AG09309 (cell line): ENCODE measurements at places on chromosomes 16 and 17.

GRCh38 chr16:77336637-77337036 is 98.2 kb downstream of the ADAMTS18 start:
- DNase-seq = no peak

DNA sequence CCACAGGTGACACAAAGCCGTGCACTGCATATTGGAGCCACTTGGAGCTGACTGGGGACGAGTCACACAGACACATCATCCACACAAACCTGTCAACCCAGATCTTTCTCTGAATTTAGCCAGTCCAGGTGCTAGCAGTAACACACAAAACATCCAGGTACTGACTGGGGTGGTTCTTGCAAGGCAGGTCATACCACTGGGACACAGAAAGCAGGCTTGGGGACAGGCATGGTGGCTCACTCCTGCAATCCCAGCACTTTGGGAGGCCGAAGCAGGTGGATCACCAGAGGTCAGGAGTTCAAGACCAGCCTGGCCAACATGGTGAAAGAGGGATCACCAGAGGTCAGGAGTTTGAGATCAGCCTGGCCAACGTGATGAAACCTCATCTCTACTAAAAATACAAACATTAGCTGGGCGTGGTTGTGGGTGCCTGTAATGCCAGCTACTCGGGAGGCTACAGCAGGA is 14.9 kb downstream of the ENPP7 start:
- DNase-seq = no peak

DNA sequence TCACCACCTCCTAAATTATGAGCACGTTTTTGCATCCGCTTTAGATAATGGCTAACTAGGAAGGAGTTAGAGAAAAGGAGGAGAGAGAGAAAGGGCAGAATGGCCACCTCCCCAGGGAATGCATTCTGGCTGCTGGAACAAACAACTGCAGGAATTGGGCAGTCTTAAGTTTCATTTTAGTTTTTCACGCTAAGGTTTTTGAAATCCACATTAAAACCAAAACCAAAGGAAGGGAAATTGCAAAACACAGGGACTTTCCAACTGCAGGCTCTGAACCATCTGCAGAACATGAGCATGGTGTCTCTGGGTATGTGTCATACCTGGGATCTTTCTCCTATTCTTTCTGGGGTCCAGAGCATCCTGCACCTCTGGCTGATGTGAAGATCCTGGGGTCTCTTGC is 12.1 kb upstream of the CCL8 start:
- DNase-seq = peak; percentile 70

DNA sequence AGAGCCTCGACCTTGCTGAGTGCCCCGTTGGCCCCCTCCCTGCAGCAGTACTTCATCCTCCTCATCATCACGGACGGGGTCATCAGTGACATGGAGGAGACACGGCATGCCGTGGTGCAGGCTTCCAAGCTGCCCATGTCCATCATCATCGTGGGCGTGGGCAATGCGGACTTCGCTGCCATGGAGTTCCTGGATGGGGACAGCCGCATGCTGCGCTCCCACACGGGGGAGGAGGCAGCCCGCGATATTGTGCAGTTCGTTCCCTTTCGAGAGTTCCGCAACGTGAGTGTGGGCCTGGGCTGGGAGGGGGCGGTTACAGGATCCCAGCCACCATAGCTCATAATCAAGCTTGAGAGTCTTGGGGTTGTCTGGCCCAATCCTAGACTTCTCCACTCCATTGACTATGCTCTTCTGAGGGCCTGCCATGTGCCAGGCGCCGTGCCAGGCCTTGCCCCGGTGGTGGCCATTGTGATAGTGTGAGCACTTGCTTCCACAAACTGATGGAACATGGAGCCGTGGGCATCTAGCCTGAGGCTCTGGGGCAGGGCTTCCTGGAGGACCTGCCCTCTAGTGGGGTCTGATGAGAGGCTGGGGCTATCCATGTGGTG is 39.7 kb downstream of the PSME3IP1 start:
- no peak for DNase-seq

- no peak for DNase-seq
These were observed 63.1 kb downstream of the STX8 start for GRCh38 chr17:9512323-9513168.

DNA sequence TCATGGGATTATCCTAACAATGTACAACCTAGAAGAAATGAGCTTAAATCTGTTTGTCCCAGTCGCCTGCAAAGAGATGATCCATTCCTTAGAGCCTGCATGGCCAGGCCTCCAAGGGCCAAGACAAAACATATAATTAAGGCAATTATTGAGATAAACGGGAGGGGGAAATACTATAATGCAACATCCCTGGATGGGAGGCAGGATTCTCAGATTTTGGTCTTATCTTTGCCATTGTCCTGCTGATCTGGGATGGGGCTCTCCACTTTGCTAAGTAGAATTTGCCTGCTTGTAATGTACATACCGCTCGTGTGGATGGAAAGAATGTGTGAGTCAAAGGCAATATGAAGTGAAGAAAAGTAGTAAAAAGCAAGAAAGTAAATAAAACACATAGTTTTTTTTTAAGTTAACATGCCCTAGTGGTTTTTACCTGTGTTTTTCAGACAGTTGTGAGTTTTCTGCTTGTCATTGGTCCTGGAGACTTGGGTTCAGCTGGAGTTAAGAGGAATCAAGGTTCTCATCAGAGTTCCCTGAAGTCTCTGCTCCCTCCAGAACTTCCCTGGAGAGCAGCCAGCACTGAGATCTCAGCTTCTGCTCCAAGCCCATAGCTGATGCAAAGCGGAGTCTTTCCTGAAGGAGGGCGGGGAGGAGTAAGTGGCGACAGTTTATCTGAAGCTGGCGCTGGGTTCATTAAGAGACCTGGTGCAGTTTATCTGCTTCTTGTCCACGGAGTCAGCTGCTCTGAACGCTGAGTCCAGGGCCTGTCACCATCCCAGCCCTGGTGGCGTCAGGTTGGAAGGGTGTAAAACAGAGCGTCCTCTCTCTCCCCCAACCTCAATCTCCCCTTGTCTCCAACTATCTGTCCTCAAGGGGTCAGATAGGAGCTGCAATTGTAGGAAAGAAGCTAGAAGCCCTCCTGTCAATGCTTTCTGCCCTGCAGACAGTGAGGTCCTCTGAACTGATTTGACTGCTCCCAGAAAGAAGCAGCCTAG is 30.1 kb downstream of the HOXB1 start:
- no peak for DNase-seq

DNA sequence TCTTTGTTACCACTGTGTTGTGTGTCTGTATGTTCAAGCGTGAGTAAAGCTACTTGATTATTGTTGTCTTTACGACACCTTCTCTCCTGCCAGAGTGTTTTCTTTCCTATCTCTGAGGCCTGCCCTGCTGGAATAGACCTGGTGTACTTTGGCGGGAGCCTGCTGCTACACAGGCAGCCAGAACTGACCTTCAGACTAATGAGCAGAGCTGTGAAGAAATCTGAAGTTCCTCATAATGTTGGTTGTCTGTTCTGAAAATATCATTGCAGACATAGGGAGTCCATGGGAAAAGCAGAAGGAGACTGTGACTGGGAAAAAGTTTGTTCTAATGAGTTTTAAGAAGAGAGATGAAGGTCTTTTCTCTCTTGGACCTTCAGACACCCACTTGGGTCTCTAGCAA is 9.8 kb downstream of the RHOT1 start:
- no peak for DNase-seq

- no peak for DNase-seq
These were observed 86.7 kb downstream of the TMEM132E start for GRCh38 chr17:34665819-34666763.

DNA sequence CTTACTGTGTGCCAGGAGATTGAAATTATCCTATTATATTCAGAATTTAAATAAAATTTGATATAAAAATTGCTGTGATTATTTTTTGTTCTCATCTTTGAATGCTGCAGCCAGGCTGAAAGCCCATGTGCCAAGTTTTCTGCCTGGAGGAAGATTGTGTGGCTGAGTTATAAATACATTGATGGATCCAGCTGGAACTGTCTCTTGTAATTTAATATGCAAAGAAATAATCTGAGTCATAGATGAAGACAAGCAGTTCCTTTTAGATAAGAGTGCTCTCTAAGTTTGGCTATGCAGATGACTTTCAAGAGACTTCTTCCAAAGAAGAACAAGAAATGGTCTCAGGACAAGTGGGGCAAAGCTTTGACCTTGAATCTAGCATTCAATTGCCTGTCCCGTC is 871.0 kb downstream of the CDH11 start:
- DNase-seq = peak; percentile 16

- no peak for DNase-seq
These were observed 55.3 kb upstream of the ETV4 start for GRCh38 chr17:43601280-43602039.

GRCh38 chr17:40170325-40170724 is 6.9 kb upstream of the RAPGEFL1 start:
- DNase-seq = no peak

DNA sequence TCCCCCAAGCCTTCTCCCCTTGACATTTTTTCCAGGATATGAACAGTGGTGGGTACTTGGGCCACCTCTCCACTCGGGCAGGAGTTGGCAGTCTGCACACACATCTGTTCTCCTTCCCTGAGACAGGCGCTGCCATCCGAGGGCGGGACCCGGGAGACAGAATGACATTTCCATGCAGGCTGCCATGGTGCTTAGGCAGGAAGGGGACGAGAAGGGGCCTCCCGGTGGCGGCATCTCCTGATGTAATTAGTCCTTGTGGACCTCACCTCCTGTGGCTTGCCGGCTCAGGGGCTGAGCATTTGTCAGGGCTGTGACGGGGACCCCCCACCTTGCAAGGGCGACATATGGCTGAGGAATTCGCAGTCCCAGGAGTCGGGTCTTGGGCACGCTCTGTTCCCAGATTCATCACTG is 197.2 kb downstream of the FOXL1 start:
- no peak for DNase-seq

DNA sequence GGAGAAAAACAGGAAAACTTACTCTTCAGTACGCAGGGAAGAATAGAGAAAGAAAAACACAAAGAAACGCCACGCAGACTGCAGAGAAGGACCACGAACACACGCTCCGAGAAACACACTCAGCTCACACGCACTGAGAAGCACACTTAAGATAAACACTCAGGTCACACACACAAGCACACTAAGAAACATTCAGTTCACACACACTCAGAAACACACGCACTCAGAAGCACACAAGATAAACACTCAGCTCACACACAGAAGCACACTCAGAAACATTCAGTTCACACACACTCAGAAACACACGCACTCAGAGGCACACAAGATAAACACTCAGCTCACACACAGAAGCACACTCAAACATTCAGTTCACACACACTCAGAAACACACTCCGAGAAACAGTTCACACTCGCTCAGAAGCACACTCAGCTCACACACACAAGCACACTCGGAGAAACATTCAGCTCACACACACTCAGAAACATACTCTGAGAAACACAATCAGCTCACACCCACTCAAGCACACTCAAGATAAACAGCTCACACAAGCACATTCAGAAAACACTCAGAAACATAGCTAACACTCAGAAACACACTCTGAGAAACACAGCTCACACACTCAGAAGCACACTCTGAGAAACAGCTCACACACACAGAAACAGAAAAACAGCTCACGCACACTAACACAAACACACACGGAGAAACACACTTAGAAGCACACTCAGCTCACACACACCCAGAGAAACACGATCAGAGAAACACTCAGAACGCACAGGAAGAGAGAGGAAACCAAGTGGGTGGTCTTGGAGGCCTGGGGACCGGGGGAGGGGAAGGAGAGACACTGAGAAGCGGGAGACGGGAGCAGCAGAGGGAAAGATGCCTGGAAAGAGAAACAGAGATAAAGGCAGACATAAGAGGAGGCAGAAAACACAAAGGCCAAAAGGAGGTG is 908 bp downstream of the TMEM98 start:
- no peak for DNase-seq

GRCh38 chr17:27526604-27527002 is 70.4 kb downstream of the KSR1 start:
- DNase-seq = no peak

GRCh38 chr17:48715496-48716399 is 6.6 kb downstream of the PRAC1 start:
- no peak for DNase-seq

DNA sequence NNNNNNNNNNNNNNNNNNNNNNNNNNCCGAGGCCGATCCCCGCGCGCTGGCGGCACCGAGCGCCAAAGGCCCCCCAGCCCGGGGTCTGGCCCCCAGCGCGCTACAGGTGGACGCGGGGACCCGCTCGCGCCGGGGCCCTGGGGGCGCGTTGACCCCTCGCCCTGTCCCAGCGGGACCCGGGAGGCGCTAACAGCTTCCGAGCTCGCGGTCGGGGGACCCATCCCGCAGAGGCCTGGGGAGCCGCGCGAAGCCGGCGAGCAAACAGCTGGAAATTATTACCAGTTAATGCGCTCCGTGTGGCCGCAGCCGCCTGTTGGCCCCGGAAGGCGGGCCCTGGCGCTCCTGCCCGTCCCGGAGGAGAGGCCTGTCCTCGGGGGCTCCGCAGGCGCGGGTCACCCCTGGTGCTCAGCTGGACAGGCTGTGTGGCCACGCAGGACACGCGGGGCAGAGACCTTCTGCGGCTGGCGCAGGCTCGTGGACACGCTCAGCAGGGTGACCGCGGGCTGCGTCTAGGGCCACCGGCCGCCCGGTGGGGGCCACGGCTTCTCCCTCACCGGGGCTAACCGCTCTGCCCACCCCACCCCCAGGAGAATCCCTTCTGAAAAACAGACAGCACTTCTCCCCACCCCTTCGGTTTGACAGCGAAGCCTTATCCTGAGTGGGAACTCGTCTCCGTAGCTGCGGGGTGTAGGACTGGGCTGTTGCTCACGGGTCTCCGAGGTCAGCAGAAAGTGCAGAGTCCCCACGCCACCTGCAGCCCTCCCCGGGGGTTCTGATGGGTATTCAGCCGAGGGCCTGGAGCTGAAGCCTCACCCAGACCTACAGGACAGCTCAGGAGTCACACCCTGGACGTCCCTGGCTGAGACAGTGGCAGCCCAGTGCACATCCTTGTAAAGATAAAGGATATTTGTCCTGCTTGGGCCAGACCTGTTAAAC is 138.7 kb upstream of the RPH3AL start:
- DNase-seq = no peak

- no peak for DNase-seq
These were observed 9.0 kb downstream of the TAT start for GRCh38 chr16:71567931-71568330.

- no peak for DNase-seq
These were observed 10.8 kb downstream of the CASKIN2 start for GRCh38 chr17:75504347-75505151.

DNA sequence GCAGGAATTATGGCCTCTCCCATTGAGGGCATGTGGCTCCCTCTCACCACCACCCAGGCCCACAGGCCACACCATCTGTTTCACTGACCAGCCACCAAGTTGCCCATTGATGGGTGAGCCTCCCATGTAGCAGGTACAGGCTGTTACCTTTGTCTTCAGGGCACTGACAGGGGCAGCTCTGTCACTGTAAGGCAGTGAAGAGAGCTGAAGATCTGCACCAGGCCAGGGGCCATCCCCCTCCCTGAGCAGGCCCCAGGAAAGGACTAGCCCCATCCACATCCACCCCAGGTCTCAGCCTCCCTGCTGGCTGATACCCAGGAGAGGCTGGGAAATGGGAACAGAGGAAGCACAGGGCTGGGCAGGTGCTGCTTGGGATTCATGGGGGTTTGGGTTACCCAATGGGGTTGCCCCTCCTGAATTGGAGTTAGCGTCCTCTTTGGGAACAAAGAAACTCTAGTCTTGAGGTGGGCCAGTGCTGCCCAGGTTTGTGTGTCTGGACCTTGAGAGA is 1691.4 kb downstream of the TP53TG3F start:
- DNase-seq = no peak
